Muscle of arm (tissue), 14 donors: ENCODE measurements at places on chromosomes 1 and 21.

DNA sequence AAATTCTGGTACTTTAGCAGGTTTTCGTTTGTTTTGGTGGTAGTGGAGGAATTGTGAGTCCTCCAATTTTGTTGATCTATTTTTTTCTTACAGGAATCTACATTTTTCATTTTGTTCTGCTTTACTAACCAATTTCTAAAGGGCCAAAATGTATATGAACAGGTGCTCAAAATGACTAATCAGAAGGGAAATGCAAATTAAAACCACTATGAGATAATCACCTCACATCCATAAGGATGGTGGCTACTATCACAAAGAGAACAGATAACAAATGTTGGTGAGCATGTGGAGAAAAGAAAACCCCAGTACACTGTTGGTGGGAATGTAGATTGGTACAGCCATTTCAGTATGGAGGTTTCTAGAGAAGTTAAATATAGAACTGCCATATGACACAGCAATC lies 134.2 kb downstream of the LMO4 start:
- no peak for DNase-seq

GRCh38 chr1:86382878-86383277 lies 13.2 kb downstream of the ODF2L start:
- no peak for DNase-seq

- no peak for DNase-seq
Measured at GRCh38 chr1:109351457-109351856, 44.6 kb upstream of the MYBPHL start.

DNA sequence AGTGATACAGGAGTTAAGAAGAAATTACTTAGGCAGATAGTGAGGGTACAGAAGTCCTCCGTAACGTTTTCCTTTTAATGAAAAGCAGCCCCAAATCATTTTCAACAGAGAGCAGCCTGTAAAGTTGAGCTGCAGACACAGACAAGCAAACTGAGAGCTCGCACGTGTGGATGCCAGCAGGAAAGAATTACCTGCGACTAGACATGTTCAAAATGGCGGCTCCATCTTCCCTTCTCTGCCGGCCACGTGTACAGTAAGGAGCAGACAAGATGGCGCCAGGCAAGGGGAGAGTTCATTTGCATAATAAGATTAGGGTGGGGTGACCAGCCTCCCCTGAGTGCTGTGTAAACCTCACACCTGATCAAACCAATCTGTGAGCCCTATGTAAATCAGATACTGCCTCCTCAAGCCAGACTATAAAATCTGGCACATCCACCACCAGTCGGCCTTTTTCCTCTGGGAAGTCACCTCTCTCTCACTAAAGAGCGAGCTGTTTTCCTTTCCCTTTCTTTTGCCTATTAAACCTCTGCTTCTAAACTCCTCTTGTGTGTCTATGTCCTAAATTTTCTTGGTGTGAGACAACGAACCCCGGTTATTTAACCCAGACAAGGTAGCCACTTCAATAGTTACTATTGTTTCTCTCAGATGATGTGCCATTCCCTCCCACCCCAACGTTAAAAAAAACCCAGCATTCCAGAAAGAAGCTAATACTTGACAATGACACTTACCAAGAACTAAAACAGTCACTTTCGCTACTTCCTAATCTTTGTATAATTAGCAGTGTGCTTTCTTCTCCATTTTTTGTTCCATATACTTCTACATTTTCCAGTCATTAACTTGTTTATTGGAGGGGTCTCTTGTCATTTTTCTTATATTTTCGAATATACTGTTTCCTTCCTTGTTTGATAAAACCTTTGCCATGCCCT lies 27.4 kb downstream of the DUSP10 start:
- no peak for DNase-seq

GRCh38 chr1:97505289-97505688 lies 415.5 kb downstream of the DPYD start:
- DNase-seq = no peak

DNA sequence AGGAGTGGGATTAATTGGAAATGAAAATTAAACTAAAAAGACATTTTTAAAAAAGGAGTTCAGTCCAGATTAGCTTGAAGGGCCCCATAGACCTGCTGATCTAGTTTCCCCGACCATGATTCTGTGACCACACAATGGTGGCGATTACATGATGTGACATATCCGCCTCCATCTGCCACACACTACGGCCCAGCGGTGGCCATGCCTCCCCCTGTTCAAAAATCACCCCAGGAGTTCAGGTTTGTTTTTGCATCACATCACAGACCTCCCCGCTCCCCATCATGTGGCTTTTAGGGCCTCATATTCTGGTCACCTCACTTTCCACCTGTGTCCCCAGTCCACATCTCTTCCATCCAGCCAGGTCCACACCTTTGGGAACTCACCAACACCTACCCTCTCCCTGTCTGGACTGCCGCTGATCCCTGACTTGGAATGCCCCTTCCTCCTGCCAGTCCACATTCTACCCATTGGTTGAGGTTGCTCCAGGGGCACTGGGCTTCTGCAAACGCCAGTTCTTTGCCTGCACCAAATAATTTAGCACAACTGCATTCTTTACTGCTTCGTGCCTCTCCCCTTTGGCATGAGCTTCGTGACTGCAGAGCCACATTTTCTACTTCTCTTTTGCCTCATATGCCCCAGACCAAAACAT lies 38.9 kb downstream of the CD247 start:
- DNase-seq = no peak

DNA sequence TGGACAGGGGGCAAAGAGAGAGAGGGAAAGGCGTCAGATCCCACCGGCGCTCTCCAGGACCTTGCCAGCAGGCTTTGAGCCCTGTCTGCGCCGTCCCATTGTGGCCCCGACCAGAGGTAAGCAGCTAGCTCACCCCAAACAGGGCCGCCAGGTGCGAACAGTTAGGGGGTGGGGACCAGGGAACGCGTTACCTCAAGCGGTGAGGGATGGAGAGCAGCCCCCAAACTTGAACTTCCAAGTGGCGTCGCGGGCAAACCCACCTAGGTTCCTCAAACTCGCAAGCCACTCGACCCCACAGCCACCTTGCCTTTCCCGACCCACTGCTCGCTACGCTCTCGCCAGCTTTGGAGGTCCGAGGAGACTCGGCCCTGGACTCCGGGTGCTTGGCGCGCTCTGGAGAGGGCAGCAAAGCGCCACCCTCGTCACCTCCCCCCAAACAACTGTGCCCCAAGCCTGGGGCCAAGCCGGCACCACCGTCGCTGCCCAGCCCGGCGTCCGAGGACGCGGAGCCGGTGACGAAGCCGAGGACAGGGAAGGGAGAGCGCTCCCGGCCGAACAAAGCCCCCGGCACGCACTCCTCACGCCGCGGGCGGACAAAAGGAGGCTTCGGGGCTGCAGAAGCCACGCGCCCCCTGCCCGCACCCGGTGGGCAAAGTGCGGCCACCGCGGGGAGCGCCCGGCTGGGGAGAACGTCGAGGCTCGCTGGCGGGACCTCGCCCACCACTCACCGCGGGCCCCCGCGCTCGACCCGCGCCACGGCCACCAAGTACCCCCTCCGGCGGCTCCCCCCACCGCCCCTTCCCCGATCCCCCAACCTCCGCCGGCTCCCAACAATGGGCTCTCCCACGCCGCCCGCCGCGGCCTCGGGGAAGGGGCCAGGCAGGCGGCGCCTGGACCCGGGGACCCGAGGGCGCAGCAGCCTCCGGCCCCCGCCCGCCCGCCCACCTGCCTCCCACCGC lies 976 bp downstream of the SSBP3 start:
- no peak for DNase-seq

DNA sequence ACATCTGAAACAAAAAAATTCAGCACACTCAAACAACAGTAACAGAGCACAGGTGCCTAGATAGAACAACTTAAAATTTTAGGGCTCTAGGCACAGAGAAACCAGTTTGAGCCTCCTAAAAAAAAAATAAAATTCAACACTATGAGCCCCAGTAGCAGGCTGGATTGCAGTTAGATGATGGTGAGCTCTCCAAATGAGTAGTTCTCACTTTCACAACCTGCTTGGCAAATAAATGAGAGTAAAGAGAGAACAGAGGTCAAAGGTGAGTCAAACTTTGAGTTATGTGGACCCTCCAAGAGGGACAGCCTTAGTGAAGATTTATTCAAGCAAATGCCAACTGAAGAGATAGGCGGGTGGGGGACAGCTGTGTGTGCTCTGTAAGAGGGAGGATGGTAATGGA lies 3.6 kb downstream of the BEND5 start:
- DNase-seq = no peak

GRCh38 chr1:239682046-239682445 lies 295.7 kb downstream of the CHRM3 start:
- peak; percentile 3 for DNase-seq

- DNase-seq = no peak
Measured at GRCh38 chr21:45153358-45154318, 79.3 kb downstream of the ADARB1 start.
